ENCODE measurements at places on chromosomes 3 and 15. TPM values are rescaled to one million over a fixed set of nuclear protein-coding genes. Genes with fewer than 3 reads are reported as not detected.

- DNase-seq: no peak
These were observed 69.8 kb downstream of the HES1 start for GRCh38 chr3:194205675-194206133.

CKMT1A gene
- total RNA-seq: not detected

DNA sequence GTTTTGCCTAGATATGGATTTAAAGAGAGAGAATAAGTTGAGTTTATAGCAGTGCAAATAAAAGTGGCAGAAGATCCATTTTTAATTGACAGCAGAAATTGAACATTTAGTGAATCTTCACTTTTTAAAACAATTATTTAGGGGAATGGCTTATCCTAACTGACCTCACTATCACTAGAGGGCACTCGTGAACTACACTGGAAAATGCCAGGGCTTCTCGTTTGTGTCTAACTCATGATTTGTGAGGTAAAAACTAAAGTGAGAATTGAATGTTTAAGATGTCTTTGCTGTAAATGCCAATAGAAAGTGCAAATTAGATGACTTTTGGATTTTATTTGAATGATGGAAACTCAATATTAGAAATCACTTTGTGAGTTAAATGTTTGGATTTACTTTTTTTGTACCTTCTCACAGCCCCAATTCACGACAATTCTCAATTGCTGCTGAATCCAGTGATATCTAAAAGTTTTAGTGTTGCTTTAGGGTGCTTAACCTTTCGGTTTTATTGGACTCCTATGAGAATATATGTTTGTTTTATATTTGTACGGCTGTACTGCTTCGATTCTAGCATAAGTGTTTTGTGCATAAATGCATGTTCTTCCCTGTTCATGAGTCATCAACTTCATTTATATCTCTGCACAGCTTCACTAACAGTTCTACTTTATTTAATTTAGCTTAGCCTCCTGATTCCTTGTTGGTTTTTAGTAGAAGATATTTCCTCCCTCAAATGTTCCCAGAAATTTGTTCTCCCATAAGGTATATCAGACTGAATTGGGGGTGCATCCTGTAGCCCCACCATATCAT is 462.1 kb downstream of the MFSD1 start:
- peak; percentile 73 for DNase-seq

GRCh38 chr3:46670891-46671427 is 22.5 kb downstream of the ALS2CL start:
- no peak for DNase-seq

- DNase-seq: no peak
These were observed 96.2 kb downstream of the VGLL4 start for GRCh38 chr3:11547498-11547897.

GRCh38 chr3:131009698-131010097 is 16.9 kb downstream of the ASTE1 start:
- no peak for DNase-seq

LRRC31 gene
- not detected for total RNA-seq

GRCh38 chr15:42020713-42021273 is at the start of gene PLA2G4E:
Gene PLA2G4E, minus strand, starts transcription at chr15:42021042. Its CDS starts 12 bp downstream, at chr15:42021030.
- no peak for DNase-seq

GRCh38 chr15:59587085-59587826 is 24.3 kb upstream of the GCNT3 start:
- DNase-seq: no peak

ELP6 gene
- 18.3 TPM for total RNA-seq

GRCh38 chr3:100717063-100717462 is 7.8 kb downstream of the TFG start:
- no peak for DNase-seq

GABPB1 gene
- 31.9 TPM for total RNA-seq

- DNase-seq: no peak
These were observed 4.0 kb upstream of the IL17RE start for GRCh38 chr3:9898467-9899241.

- peak; percentile 82 for DNase-seq
These were observed 186.7 kb downstream of the NSUN3 start for GRCh38 chr3:94249491-94250079.

DNA sequence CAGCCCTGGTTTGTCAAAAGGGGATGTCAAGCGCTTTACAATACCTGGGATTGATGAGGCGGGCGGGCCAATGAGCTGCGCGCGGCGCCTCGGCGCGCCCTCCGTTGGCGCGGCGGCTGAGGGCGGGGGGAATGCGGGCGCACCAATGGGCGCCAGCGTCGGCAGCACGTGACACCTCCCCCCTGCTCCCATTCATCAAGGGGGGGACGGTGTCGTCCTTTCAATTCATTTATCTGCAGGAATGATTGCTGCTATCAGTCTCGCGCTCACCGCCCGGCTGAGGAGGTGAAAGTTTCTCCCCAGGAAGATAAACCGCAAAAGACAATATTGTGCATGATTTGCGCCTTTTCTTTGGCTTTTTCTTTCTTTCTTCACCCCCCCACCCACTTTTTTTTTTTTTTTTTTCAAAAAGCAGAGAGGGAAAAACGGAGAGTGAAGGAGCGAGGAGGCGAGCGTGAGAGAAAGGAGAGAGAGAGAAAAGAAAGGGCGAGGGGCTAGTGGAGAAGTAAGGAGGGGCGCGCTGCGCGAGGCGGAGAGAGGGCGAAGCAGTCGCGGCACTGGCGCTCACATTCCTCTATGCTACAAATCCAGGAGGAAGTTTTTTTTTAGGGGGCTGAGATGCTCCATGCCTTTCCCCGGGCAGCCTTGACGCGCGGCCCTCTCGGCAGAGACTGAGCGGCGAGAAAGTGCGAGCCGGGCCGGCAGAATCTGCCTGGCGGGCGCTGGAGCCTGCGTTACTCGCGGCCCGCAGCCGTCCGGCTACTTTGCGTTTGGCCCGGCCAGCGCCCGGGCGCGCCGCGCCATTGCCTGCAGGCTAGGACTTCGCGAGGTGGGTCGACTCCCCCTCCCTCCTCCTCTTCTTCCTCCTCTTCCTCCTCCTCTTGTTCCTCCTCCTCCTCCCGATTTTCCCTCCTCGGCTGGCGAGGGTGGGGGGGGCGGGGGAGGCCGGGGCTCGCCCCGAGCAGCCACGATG is at the start of gene ZIC1:
TSS of gene ZIC1 (plus strand) at position 223 of the 973 bp plus-strand sequence. CDS start at position 971, 748 bp downstream.
- DNase-seq: no peak

CYP8B1 gene
- not detected for total RNA-seq

DNA sequence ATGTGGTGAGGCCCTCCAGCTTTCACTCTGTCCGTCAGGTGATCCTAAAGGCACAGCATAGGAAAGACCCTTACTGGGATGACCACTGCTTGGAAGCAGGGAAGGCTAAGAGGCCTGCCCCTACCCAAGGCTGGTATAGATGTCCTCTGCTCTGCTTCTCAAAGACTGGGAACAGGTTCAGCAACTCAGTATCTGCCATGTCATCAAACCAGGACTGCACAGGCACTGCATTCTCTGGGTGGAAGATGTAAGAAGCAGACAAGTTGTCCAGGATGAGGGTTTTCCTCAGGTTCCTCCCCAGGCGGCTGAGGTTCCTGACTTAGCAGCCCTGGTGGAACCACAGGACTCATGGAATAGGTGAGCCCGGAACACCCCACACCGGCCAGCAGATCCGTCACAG is 4.7 kb downstream of the FAM98B start:
- no peak for DNase-seq

GRCh38 chr15:35838424-35839111 is 292.6 kb upstream of the DPH6 start:
- DNase-seq: no peak

Data from fibroblast of the aortic adventitia (primary cell).